Bronchial epithelial cell (primary cell): ENCODE measurements at places on chromosomes 4 and X.
A peak's percentile ranks its signal among the peaks of the same experiment; 100 is the strongest.

- no peak for DNase-seq
Observed at GRCh38 chr4:146029939-146030710, 91.5 kb upstream of the ZNF827 start.

GRCh38 chr4:2332201-2332975, 70.5 kb upstream of the MXD4 start:
- no peak for DNase-seq

- DNase-seq: no peak
Observed at GRCh38 chr4:150582146-150582872, at the start of gene MAB21L2. Gene MAB21L2, plus strand, starts transcription at chr4:150582151. Its CDS starts 879 bp downstream, at chr4:150583030.

DNA sequence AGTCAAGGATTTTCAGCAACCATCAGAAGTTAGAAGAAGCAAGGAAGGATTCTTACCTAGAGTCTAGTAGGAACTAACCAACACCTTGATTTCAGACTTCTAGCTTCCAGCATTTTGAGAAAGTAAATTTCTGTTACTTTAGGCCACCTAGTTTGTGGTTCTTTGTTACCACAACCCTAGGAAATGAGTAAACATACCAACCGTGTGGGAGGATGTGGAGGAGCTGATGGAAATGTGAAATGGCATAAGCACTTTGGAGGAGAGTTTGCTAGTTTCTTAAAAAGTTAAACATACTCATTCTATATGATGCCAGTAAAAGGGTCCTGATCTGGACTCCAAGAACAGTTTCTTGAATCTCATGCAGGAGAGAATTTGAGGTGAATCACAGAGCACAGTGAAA, 679.4 kb downstream of the PDHA2 start:
- DNase-seq: no peak

DNA sequence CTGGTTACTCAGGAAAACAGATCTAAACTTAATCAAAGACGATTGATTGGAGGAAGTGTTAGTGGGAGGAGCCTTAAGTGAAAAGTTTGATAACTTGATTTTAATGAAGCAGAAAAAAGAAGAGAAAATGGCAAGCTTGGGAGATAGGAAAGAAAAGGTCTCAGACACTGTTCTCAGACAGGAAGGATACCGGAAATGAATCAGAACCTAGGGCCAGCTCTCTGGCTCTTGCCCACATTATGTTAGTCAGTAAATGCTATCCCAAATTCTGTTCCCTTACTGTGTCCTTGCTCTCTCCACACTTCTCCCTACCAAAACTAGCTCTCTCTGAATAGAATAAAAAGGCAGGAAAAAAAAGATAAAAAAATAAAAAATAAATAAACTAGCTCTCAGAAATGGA, 48.6 kb upstream of the TMEM164 start:
- peak; percentile 34 for DNase-seq

- no peak for DNase-seq
Observed at GRCh38 chr4:182628544-182628943, 288.6 kb downstream of the DCTD start.

DNA sequence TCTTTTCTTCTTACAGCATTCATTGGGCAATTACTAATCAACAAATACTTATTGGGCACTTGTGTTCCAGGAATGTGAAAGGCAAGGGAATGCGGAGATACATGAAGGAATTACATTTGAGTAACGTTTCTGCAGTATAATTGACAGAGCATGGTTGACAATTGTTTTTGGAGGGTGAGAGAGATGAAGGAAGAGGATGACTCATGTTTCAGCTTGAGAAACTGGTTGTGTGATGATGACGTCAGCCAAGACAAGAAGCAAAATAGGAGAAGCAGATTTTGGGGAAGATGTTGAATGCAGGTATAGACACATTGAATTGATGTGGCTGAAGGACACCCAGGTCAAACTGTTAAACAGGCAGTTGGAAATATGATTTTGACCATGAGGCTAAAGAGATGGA, 8.0 kb upstream of the CPEB2 start:
- peak; percentile 89 for DNase-seq

- DNase-seq: peak; percentile 26
Observed at GRCh38 chr4:140533951-140534480, 10.0 kb downstream of the ELMOD2 start.

DNA sequence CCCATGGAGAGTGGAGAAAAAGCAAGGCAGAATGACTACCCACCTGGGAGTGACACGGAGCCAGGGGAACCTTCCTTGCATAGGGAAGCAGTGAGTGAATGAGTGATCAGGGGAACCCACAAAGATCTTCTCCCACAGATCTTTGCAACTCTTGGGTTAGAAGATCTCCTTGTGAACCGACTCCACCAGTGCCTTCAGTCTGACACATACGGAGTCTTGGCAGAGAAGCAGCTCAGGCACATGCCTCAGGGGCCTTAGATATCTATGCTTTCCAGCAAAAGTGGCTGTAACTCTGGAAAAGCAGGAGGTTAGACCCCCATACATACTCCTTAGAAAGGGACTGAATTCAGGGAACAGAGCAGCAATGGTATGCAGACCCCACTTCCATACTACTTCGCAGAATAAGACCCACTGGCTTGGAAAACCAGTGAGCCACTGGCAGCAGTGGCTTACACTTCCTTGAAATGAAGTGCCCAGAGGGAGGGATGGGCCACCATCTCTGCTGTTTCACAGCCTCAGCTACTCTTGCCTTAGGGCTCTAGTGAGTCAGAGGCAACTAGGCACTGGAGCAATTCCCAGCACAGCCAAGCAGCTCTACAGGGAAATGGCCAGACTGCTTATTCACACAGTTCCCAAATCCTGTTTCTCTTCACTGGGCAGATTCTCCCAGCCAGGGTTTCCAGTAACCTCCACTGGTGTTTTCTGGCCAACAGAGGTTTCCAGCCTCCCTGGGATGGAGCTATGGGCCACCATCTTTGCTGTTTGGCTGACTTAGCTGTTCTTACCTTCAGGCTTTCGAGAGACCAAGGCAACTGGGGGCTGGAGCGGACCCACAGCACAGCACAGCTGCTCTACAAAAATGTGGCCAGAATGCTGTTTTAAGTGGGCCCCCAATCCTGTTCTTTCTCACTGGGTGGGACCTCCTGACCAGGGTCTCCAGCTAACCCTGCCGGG, 82.8 kb upstream of the TCEAL2 start:
- DNase-seq: peak; percentile 42

DNA sequence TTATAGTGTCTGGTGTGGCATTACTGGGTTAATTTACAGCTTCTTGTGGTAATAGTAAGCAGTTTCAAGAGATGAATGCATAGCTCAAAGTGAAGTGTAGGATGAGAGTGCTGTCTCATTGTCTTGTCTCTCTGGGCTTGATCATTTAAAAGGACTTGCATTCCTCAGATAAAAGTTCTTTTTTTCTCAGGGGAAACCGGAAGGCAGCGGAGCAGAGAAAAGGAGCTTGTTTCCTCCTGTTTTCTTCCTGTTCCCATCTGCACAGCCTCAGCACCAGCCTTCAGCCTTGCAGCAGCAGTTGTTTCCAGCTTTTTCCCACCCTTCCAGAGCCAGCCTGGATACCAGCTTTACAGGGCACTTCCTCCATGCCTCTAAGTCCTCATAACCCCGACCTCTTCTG, 61.4 kb upstream of the LGI2 start:
- no peak for DNase-seq

GRCh38 chr4:6681191-6681590, 12.5 kb upstream of the S100P start:
- no peak for DNase-seq

GRCh38 chr4:76532805-76533204, 97.8 kb downstream of the SHROOM3 start:
- no peak for DNase-seq

DNA sequence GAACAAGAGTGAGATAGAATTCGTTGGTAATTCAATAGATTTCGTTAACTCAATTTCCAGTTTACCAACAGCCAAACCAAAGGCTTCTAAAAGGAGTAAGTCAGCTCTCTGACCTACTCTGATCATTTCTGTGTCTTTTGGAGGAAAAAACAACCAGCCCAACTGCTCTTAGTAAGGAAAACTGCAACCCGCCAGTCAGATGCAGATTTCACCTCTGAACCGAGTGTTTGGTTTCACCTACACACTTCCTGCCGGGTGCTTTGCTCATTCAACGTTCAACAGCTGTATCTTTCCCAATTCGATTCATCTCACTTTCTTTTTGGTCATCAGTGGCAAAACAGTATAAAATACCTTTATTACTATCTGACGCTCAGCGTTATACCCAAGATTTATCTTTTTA, 24.5 kb downstream of the TMSB4X start:
- DNase-seq: no peak

DNA sequence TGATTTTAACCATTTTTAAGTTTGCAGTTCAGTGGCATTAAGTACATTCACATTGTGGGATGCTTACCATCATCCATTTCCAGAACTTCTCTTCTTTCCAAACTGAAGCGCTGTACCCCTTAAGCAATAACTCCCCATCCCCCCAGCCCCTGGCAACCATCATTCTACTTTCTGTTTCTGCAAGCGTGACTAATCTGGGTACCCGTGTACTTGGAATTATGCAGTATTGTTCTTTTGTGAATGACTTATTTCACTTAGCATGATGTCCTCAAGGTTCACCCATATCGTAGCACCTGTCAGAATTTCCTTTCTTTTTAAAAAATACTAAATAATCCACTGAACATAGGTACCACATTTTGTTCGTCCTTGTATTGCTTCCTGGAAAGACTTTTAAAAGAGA, 32.9 kb downstream of the USP9X start:
- no peak for DNase-seq
